Caudate nucleus (tissue), 63 donors: ENCODE measurements at places on chromosomes 7 and 10.

DNA sequence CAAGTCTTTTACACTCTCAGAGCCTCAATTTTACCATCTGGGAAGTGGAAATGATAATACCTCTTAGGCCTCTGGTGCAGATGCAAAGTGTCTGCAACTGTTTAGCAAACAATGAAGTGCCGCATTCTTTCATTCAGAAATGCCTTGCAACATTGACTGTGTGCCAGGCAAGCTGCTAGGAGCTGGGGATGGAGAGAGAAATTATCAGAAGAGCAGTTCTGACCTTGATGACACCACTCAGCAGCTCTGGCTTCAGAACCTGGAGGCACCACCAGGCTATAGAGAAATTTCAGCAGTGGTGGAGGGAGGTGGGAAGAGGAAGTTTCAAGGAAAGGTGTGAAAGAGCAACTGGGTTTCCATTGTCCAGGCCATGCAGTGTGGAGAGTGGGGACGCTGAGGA, 78.1 kb upstream of the HABP2 start:
- DNase-seq = no peak

DNA sequence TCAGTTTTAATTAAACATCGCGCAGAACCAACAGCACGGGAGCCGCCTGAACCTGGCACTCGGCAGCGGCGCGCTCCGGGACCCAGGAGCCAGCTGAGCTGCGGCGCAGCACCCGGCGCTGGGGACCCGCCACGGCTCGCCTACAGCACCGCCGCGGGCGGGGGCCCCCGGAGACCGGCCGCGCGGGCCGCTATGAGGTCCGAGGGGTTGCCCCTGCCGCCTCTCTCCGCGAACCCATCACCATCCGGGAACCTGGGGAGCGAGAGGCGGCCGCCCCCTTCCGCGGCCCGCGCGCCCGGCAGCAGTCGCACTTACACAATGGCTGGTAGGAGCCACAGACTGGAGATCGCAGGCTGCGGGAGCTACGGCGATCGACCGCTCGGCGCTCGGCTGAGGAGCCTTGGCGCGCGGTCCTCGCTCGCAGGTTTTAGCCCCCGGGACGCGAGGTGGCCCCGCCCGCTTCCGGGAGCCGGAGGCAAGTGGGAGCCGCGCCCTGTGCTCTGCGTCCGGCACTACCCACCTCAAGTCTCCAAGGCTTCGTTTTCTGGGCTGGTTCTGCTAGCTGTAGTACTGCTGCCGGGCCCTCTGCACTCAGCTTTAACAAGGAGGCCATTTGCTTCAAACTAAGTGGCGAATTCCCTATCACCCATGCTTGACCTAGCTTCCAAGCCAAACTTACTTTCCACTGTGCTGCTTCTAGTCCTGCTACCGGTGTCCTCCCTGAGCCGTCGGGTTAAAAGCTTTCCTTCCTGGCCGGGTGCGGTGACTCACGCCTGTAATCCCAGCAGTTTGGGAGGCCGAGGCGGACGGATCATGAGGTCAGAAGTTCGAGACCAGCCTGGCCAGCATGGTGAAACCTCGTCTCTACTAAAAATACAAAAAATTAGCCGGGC, at the start of gene TPK1:
TSS of gene TPK1 (minus strand) at position 402 of the 893 bp plus-strand sequence. CDS start 451 bp downstream, outside the sequence.
- peak; percentile 92 for DNase-seq

GRCh38 chr10:78472551-78472890, 438.9 kb downstream of the RPS24 start:
- no peak for DNase-seq

GRCh38 chr7:107581387-107582013, 1.5 kb downstream of the BCAP29 start:
- DNase-seq = no peak
